ENCODE measurements at places on chromosomes 1 and 21.
A peak's percentile ranks its signal among the peaks of the same experiment; 100 is the strongest.

GRCh38 chr21:26098772-26099397 lies 71.7 kb downstream of the APP start:
- no peak for DNase-seq

DNA sequence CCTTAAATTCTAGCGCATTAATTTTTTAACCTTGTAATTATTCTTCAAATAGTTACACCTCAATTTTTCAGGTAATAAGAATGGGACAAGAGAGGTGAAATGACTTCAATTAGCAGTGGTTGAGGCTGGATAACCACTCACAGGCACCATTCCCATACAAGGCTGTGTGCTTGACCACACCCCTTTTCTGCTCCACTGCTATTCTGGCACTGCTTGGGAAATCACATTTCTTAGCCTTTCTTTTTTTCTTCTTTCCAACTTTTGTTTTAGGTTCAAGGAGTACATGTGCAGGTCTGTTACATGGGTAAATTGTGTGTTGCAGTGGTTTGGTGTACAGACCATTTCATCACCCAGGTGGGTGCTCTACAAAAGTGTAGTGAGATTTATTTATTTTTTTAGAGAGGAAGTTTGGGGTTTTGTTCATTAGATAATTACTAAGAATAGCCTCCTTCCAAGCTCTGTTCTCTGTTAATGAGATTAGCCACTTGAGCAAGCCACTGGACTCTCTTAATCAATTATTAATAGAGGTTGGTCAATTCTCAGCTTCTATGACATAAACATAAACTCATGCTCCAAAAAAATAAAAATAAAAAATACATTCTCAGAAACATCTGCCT lies 14.4 kb downstream of the ILDR2 start:
- DNase-seq, result no peak

DNA sequence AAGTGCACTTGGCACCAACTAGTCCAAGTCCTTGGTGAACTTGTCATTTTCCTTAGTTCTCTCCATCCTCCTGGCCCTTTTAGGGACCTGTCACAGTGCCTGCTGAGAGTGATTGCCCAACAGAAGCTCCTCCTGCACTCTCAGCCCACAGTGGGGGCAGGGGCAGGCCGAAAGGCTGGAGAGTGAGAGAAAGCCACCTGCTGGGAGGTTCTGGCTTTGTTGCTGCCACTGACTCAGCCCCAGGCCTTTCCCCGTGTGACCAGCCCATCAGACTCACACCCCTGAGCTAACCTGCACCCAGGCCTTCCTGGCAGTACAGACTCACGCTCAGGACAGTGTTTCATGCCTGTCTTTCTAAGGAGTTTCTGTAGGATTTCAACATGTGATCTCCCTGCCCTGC lies 17.1 kb upstream of the PROK1 start:
- DNase-seq, result no peak

GRCh38 chr1:46410156-46411009 lies 16.3 kb downstream of the FAAH start:
- no peak for DNase-seq

- no peak for DNase-seq
Observed at GRCh38 chr1:205436776-205437410, 15.0 kb upstream of the LEMD1 start.

GRCh38 chr1:157882580-157882979 lies 41.0 kb upstream of the CD5L start:
- DNase-seq, result peak; percentile 28

DNA sequence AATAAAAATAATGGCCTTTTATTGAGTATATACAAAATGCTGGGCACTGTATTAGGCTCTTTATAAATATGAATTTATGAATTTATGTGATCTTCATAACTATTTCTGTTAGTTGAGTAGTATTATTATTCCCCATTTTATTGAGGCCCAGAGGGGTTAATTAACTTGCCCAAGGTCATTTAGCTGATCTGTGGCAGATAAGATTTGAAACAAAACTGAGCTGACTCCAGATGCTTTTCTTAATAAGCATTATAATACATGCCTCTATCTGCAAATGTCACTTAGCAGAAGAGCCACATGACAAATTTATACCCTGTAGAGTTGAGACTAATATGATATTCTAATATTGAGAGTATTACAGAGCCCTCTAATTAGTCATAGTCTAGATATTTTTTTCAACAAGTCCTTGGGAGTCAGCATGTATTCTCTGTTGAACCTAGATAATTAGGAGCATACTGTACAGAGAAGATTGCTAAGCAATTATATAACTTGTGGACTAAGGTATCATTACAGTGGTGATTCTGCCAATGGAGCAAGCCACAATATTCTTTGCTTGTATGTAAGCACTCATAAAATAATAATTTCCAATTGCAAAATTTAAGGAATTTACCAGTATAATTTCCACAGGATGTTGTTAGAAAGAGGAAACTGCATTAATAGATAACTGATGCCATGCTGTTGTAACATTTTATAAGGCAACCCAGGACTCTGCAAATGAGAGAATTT lies 112.0 kb downstream of the LRRC40 start:
- no peak for DNase-seq

- DNase-seq, result no peak
Observed at GRCh38 chr1:245197911-245198379, 43.2 kb downstream of the KIF26B start.

DNA sequence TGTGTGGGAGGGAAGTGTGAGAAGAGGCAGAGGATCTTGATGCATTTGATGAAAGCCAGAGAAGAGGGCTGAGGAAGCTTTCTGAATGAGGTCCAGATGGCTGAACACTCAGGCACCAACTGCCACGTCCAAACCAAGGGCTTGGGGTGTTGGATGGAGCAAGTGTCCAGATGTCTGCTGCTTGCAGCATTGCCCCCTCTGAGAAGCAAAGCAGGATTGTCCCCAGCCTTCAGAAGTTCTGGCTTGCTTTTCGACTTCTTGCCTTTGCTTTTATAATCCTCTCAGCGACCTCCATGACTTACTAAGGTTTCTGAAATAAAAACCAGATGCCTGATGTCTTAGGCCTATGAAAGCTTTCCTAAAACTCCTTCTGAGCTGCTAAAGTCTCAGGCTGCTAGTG lies 182.5 kb downstream of the HUNK start:
- no peak for DNase-seq

GRCh38 chr21:17679002-17679600 lies 66.4 kb upstream of the BTG3 start:
- DNase-seq, result peak; percentile 85

Data from pons (tissue), 1 donor.